ENCODE measurements at places on chromosomes 7 and 10.

DNA sequence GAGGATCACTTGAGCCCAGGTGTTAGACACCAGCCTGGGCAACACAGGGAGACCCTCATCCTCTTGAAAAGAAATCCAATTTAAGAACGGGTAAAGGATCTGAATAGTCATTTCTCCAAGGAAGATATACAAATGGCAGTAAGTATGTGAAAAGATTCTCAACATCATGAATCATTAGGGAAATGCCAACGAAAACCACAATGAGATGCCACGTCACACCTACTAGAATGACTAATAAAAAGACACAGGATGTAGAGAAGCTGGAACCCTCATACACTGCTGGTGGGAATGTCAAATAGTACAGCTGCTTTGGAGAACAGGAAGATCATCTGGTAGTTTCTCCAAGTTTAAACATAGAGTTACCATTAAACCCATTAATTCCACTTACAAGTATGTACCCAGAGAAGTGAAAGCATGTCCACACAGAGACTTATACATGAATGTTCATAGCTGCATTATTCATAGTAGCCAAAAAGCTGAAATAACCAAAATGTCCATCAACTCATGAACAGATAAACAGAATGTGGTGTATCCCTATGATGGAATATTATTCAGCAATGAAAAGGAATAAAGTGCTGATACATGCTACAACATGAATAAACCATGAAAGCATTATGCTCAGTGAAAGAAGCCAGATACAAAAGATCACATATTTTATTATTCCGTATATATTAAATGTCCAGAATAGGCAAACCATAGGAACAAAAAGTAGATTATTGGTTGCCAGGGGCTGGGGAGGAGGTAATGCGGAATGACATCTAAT lies 13.1 kb upstream of the ZMIZ2 start:
- DNase-seq, result no peak

- no peak for DNase-seq
Measured at GRCh38 chr10:29949411-29950011, 109.9 kb downstream of the JCAD start.

DNA sequence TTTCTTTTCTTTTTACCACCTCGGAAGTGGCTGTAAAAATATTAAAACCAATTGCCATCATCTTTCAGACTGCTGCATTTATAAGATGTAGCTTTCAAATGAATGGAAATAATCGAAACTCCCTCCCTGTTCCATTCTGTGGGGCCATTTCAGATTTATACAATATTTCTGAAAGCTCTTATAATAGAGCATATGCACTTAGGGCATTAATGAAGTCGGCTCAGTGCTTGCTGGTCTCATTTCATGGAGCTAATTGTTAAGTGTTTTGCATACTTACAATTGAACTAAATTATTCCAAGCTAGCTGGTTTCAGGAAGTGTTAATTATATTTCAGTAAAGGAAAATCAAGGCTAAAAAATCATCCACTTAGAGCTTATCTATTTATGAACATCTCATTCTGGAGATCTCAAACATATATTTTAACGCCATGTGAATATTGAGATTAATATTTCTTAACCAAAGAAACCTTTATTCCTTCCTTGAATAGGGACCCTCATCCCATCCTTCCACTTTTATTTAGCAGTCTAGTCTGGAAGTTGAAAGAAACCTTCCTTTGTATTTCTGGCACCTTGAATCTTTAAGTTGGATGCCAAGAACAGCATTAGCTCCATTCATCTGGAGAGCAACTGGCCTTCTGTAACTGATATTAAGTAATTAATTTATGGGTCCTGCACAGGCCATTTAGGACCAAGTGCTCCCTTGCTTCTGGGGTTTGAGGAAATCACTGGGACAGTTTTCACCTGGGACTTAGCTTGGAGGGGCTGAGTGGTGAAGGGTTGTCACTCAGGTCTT lies 45.1 kb downstream of the RPS24 start:
- DNase-seq, result no peak

- DNase-seq, result no peak
Measured at GRCh38 chr10:120987359-120987758, 136.2 kb downstream of the WDR11 start.

DNA sequence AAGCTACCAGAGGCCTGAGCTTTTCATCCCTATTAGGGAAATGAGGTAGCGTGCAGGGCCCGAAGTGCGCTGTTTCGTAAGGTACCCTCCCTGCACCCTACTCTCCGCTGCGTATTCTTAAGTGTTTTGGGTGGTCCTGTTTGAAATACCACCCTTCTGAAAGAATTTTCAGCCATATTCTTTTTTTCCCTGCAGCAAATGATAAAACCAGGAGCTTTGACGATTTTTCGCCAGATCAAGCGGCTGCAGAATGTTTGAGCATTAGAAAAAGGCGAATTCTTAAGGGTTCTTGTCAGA lies 1.2 kb downstream of the RSBN1L start:
- no peak for DNase-seq

GRCh38 chr10:110995301-110995700 lies 75.9 kb downstream of the SHOC2 start:
- DNase-seq, result no peak

DNA sequence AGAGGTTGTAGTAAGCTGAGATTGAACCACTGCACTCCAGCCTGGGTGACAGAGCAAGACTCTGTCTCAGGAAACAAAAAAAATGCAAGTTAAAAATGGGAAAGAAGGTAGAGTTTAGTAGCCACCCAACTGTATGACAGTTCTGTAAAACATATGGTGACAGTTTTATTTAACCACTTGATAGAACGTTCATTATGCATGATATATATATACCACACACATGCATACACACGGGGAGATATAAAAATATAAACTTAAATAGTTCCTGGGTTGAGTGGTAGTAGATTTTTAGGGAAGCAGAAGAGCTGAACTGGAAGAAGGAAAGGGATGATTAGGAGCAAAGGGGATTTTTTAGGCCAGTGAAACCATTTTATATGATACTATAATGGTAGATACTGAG lies 120.0 kb downstream of the KMT2C start:
- DNase-seq, result no peak

- no peak for DNase-seq
Measured at GRCh38 chr10:117892681-117893220, 154.0 kb downstream of the RAB11FIP2 start.

GRCh38 chr7:149873970-149874643 lies 338 bp downstream of the ATP6V0E2 start:
- DNase-seq, result no peak

- no peak for DNase-seq
Measured at GRCh38 chr10:12993595-12993994, 7.9 kb downstream of the CCDC3 start.

GRCh38 chr10:122546242-122546641 lies 14.3 kb upstream of the DMBT1 start:
- no peak for DNase-seq

GRCh38 chr10:77768039-77768438 lies 130.4 kb upstream of the KCNMA1 start:
- no peak for DNase-seq

DNA sequence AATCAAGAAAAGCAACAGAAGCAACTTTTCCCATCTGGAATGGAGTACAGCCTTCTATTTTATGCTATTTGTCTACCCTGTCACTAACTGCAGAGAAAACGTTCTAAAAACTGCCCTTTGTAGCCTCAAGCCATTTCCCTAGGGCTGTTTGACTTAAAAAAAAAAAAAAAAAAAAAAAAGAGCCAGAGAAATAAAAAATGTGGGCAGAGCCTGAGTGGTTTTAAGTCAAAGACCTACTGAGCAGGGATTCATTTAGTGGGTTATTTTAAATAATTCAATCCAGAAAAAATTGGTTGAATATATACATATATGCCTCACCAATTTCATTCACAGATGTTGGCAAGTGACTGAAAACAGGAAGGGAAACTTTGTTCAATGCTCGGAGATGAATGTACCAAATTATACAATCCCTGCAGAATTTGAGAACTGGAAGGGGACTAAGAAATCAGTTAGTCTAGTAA lies 75.2 kb downstream of the PPP1R3C start:
- DNase-seq, result no peak

- DNase-seq, result no peak
Measured at GRCh38 chr7:91168871-91169829, 95.1 kb upstream of the FZD1 start.

DNA sequence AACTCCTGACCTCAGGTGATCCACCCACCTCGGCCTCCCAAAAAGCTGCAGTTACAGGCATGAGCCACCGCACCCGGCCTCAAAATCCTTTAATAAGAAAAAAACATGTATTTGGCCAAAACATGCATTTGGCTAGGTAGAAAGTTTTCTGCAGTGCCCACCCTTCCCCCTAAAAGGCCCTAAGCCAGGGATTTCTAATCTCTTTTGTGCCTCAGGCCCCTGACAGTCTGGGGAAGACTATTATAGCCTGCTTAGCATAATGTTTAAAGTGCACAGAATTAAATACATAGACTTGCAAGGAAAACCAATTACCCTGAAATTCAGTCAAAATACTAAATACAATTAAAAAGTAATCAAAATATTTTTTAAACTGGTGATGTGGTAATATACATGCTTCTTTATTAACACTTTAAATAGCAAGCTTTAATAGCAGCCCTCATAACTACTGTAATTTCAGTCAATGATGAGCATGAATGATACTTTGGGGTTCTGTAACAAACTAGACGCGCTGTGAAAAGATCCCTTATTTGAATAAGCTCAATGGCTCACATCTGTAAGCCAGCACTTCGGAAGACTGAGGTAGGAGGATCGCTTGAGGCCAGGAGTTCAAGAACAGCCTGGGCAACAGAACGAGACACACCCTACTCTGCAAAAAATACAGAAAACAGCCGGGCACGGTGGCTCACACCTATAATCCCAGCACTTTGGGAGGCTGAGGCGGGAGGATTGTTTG lies 29.9 kb downstream of the SPDYE6 start:
- DNase-seq, result no peak

DNA sequence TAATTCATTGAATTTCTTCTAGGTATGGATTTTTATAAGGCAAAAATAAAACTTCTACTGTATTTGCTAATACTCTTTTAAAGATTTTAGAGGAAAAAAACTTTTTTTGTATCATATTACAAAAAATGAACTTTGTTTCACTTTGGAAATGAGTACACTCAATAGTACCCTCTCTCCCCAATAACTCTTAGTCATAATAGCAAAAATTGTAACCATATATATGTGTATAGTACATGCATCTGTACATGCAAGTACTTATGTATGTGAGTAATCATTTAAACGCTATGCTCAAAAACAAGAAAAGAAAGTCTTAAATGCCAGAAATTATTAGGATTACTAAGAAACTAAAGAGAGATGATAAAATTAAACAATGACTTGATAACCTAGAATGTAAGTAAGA lies 95.9 kb upstream of the HGF start:
- no peak for DNase-seq

DNA sequence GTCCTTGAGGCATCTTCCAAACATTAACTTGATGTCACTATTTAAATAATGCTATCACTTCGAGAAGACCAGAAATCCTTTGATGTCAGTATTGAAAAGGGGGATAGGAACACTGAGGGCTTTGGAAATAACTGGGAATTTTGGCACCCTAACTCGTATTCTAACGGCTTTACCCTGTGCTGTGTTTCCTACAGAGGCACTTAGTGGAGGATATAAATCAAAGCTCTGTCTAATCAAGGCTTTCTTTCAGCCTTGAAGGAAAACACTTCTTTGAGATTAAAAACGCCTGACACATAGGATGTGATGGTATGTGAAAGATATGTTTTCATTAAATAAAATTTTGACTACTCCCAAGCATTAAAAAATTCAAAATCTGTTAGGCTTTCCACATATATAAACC lies 62.3 kb downstream of the CREB5 start:
- no peak for DNase-seq

DNA sequence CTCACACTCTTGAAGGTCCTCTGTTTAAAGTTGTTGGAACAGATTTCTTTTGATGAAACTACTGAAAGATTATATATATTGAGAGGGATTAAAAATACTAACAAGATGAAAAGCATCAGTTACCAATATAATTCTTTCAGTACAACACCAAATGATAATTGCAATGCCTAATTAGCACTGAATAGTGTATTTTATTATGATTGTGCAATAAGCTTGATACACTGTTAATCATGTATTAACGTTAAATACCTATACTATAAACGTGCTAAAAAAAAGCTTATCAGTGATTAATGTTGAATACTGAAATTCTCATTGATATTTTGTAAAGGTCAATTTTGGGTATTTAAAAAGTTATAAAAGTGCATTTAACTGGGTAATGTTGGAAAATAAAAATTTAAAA lies 61.5 kb downstream of the HIBADH start:
- DNase-seq, result no peak

DNA sequence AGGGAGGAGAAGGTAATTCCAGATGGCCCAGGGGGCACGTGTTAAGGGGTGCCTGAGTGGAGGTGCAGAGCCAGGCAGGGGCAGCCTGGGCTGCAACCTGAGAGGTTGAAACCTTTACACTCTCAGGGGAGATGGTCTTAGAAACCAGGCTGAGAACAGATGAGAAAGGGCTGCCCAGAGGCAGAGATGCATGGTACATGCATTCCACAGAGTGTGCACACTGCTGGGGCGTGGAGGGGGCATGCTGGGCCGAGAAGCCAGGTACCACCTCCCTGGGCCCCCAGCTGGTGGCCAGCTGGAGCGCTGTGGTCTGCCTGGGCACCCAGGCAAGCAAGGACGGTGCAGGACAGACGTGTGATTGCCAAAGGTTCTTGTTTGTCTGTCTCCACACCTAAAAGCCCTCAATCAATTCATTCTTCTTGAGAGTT lies 14.1 kb upstream of the CSGALNACT2 start:
- DNase-seq, result no peak
